ENCODE measurements at places on chromosomes 5 and 9. TPM values are rescaled to one million over a fixed set of nuclear protein-coding genes. Genes with fewer than 3 reads are reported as not detected.

STKLD1 gene
- 0.14 TPM for total RNA-seq

CD72 gene
- 0.66 TPM for total RNA-seq

SURF2 gene
- 17.0 TPM for total RNA-seq

FAM221B gene
- total RNA-seq = not detected

BHMT2 gene
- 1.1 TPM for total RNA-seq

SNCAIP gene
- total RNA-seq = 7.0 TPM

PCDHB11 gene
- total RNA-seq = 0.29 TPM

FBXO10 gene
- 12.0 TPM for total RNA-seq

GRAMD2B gene
- 12.7 TPM for total RNA-seq

IFNB1 gene
- not detected for total RNA-seq

All from placental pericyte (primary cell).